Globus pallidus (tissue), 1 donor: ENCODE measurements at places on chromosomes 1 and 21.

GRCh38 chr21:46307625-46308024, 16.0 kb downstream of the C21orf58 start:
- no peak for DNase-seq

DNA sequence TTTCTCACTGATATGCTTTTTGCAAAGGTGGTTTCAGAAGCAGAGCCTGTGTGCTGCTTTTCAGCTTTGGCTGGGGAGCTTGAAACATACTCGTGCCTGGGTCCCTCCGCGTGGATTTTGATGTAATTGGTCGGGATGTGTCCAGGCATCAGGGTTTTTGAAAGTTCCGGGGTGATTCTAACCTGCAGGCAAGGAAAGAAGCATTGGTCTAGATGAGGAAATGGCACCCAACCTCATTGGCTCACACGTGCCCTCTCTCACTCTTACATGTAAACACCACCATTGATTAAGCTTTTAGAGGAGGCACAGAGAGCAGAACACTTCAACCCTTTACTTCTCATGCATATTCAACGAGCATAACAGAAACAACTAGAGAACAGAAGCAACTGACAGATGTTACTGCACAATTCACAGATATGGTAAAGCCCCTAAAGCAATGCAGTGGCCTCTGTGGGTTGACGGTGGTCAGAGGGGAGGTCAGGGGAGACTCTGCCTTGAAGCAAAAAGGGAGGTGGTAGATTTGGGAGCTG, 112.1 kb downstream of the TLR5 start:
- no peak for DNase-seq

GRCh38 chr1:82486969-82487368, 686.2 kb downstream of the ADGRL2 start:
- DNase-seq, result no peak

DNA sequence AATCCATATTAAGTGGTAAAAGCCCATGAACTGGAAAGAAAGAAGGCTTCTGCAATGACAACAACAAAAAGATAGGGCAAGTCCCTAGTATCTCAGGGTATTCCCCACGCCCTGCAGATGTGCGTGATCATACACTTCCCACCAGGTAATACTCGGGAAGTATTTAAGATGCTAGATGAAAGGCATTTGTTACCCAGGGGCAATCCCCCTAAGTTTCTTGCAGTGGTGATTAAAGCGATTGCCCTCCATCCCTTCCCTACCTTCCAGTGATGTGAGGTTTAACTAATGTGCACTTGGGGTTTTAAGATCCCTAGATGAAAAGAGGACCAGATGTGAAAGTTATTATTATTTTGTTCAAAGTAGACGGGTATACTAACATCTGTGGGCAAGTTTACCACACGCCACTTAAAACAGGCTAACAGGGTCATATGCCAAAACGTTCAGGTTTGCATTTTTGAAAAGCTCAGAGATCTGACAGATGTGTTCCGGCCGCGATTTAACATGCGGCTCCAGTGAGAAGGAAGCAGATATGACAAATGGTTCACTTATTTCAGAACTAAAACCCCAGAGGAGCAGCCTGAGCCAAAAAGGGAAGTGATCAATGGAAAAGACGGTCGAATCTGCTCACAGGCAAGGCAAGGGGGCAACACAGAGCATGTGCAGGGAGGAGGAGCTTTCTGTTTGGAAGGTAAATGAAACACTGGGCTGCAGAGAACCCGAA, 17.4 kb downstream of the TIAM1 start:
- DNase-seq, result no peak

- no peak for DNase-seq
These were observed 36.0 kb downstream of the AGL start for GRCh38 chr1:99886179-99886578.

GRCh38 chr1:245370905-245371581, 216.3 kb downstream of the KIF26B start:
- DNase-seq, result no peak

DNA sequence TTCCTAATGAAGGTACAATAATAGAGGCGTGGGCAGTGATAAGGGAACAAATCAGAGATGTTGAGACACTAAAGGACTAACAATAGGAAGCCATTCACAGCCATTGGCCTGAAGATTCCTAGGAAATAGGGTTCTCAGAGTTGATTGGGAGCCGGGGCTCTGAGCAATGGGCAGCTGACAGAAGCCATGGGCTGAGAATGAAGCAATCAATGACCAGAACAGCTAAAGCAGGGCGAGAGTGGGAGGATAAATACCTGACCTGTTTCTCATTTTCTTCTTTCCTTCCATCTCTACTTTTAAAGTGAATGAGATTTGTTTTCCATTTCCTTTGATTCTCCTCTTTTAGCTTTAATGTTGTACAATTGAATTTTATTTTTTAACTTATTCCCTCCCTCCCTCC, 774.7 kb upstream of the ADGRL4 start:
- no peak for DNase-seq

GRCh38 chr1:11848373-11848700, 754 bp upstream of the NPPA start:
- no peak for DNase-seq
